Activated CD4-positive, alpha-beta T cell treated with anti-CD3 and anti-CD28 coated beads, Interleukin-2, amount 50 U/mL, for 4 hours (primary cell): ENCODE measurements at places on chromosomes 11 and 22.

GRCh38 chr22:28873183-28873963 lies 10.0 kb upstream of the ZNRF3 start:
- no peak for DNase-seq

- no peak for DNase-seq
Measured at GRCh38 chr11:92931746-92932422, 37.6 kb upstream of the MTNR1B start.

DNA sequence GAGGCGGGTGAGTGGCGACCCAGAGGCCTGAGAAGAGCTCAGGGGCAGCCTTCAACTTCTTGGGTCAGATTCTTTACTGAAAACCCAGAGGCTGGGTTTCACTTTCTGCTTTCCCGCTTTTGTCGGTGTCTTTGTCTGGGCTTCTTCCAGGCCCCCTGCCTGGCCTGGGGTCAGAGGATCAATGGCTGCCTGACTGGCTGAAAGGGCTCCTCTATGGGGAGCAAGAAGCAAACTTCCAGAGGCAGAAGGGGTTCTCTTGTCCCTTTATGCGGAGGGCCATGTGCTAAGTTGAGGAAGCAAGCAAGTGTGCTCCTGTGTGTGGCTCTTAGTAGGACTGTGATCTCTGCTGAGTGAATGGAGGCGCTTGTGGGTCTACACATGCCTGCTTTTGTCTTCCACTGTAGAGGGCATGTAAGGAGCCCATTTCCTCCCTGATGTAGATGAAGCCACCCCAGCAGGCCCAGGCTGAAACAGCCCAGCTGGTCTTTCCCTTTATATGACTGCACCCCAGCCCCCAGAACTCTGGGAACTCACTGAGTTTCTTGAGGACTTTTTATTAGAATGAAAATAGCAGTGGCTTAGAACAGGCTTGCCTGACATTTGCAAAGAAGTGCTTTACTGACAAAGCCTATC lies 1.0 kb upstream of the PKNOX2 start:
- DNase-seq: no peak

- no peak for DNase-seq
Measured at GRCh38 chr11:773830-774229, 3.5 kb downstream of the GATD1 start.

- no peak for DNase-seq
Measured at GRCh38 chr11:469684-470560, 19.8 kb downstream of the PTDSS2 start.

GRCh38 chr11:118002541-118003423 lies 16.6 kb downstream of the IL10RA start:
- peak; percentile 56 for DNase-seq

- no peak for DNase-seq
Measured at GRCh38 chr11:3022300-3022967, 30.3 kb upstream of the NAP1L4 start.

GRCh38 chr11:8959546-8960166 lies 4.6 kb downstream of the TMEM9B start:
- no peak for DNase-seq

DNA sequence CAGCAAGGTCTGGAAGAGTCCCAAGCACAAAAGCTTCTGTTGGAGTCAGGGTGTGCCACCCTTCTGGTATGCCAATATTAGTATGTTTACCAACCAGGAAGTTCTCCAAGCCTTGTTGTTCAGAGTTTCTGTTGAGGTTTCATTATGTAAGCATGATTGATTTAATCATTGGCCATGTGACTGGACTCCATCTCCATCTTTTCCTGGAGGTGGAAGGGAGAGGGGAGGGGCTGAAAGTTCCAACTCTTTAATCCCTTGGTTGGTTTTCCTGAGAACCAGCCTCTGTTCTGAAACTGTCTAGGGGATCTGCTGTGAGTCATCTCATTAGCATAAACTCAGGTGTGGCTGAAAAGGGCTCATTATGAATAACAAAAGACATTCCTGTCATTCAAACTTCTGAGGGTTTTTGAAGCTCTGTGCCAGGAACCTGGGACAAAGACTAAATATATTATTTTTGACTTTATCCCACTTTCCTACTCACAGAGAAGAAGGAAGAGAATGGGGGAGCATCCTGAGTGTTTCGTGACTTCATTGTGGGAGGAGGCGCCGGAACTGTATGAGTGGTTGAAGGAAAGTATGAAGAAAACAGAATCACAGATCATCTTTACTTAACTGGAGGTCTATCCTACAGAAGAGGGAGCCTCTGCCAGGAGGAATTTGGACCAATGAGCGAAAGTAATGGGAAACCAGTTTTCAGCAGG lies 138.2 kb downstream of the NECTIN1 start:
- DNase-seq: no peak

- no peak for DNase-seq
Measured at GRCh38 chr11:80144897-80145594, 704.2 kb upstream of the TENM4 start.

DNA sequence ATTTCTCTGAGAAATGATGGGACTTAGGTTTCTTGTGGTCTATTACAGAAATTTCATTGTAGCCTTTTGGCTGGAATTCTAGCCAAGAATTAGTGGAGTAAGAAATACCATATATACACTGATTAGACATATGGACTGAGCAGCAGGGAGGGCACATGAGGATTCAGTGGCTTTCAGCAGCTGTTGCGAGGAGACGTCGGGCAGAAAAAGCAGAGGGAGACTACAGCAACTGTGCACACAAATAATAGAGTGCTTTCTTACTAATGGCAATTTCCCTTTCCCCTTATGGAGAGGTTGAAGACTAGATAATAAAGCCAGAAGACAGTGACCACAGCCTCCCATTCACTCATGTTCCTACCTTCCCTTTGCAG lies 35.4 kb upstream of the CCDC34 start:
- DNase-seq: no peak

- no peak for DNase-seq
Measured at GRCh38 chr11:65301491-65302329, 13.0 kb upstream of the CDC42EP2 start.

GRCh38 chr11:15276621-15277020 lies 161.9 kb downstream of the INSC start:
- DNase-seq: no peak

DNA sequence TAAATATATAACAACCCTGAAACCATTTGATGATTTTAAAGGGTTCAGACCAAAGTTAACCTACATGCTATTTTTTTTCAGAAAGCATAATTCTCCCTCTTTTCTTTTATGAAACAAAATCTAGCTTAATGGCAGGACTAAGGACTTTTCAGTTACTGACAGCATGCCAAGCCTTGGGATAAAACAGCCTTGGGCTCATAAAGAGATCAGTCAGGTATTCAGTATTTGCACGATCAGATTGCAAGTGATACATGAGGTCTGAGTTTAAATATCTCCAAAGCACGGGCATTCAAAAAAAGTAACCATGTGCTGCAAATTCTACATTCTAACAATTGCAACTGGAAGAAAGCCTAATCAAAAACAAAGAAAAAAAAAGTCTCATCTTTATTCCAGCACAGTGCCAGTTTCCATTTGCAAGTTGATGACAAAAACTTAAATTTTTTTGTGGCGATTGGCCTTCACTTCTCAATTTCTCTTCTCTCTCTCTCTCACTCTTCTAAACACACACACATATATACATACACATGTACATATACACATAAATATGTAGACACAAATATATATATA lies 60.1 kb downstream of the CTSC start:
- DNase-seq: no peak

DNA sequence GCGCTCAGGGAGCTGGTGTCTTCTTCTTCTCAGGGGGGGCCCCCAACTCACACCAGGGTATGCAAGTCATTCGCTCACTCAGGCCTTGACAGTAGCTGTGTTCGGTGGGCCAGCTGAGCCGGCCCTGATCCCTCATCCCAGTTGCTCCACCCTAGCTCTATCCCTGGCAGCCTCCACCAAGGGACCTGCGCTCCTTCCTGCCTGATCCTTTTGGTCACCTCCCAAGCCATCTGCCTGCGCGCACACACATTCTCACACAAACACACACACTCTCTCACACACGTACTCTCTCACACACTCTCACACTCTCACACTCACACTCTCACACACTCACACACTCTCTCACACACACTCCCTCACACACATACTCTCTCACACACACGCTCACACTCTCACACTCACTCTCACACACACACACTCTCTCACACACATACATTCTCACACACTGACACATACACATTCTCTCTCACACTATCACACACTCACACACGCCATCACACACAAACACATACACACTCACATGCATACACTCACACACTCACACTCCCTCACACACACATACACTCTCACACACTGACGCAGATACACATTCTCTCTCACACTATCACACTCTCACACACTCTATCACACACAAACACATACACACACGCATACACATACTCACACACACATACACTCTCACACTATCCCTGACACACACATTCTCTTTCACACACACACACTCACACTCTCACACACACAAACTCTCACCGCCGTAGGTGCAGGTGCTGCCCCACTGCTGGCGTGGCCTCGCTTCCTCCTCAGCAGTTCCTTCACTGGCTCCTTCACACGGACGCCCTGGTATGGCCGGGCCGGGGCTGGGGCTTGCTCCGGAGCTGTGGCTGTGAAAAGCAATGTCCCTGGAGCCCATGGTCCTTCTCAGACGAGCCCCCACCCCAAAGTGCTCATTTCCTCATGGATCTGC lies 20.8 kb downstream of the POU2AF1 start:
- no peak for DNase-seq

DNA sequence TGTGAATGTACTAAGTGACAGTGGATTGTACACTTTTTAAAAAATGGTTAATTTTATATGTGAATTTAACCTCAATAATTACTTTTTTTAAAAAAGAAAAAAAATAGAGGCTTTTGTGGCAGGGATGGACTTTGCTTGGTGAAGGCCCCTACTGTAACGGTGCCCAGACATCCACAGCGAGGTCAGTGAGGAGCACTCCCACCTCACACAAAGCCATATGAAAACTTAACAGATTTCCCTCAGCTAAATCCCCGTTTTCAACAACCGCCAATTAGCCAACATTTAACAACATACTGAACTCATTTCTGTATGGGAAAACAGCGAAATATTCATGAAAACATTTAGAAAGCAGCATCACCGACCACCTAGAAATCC lies 642 bp upstream of the C11orf58 start:
- no peak for DNase-seq

DNA sequence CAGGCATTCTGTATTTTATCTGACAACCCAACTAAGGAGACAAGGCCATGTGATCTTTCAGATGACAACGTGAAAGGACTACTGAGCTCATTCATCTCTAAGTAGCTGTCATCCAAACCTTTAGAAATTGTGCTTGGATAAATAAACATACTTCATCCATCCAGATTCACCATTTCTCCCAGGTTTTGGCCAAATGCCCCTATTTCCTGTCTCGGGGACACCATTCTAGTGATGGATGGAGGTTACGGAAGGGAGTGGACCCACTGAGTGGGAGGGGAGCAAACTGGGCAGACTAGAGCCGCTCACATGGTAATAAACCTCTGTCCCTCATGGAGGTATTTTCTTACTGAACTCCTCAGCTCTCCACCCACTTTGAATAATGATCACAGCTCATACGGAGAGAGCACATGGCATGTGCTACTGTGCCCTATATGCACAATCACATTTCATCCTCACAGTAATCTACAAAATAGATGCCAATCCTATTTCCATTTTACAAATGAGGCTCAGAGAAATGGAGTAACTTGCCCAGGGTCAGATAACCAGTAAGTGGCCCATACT lies 114.4 kb downstream of the SLC1A2 start:
- DNase-seq: no peak

DNA sequence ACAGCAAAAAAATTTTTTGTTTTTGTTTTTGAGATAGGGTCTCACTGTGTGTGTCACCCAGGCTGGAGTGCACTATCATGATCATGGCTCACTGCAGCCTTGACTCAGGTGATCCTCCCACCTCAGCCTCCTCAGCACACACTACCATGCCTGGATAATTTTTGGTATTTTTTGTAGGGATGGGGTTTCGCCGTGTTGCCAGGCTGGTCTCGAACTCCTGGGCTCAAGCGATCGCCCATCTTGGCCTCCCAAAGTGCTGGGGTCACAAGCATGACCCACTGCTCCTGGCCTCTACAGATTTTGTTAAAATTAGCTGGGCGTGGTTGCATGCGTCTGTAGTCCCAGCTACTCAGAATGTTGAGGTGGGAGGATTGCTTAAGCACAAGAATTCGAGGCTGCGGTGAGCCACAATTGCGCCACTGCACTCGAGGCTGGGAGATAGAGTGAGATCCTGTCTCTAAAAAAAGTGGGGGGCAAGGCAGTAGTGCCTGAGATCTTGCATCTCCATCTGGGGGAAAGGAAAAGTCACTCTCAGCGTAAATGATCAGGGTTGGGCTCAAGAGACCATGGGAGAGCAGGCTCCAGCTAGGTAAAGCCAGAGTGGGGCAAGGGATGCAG lies 10.6 kb upstream of the DGKZ start:
- DNase-seq: no peak

- no peak for DNase-seq
Measured at GRCh38 chr11:20599221-20600019, at the start of gene SLC6A5. SLC6A5 (plus strand) TSS chr11:20599608; CDS start chr11:20599673, 65 bp downstream.

DNA sequence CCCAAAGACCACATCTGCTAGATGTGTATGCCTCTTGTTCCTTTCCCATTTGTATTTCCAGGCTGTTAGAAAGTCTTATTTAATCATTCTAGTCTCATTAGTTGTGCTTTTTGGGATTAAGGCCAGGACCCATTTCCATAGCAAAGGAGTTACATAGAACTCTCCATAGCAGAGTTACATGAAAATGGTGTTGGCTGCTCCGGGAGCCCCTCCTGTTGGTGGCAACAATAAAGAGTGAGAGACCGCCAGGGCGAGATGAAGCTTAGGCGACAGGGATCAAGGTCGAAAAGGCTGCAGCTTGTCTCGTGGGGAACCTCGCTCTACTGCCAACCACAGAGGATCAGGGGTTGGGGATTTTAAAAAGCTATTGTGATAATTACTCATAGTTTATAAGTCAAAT lies 58.3 kb downstream of the GRIK4 start:
- DNase-seq: no peak

DNA sequence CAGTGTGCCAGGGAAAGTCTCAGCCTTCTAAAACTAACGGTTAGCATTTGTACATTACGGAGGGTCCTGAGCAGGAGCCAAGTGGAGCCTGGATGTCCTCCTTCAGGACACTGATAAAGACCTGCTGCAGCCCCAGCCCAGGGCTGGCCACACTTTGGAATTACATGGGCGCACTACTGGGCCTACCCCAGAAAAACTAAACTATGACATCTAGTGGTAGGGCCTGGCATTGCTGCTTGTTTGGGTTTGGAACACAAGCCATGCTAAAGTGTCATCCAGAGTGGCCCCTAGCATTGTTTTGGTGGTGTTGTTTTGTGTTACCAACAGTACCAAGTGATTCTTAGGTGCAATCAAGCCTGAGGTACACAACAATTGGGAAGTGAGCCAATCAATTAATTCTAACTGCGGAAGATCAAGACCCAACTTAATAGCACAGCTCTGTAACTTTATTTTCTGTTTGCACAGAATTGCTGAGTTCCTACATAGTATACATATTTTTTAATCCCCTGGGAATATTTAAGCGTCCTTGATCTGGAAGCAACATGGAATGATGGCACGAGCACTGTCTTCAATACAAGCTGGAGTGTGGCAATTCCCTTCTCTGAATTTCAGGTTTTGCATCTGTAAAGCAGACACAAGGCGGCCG lies 340.7 kb downstream of the LARGE1 start:
- no peak for DNase-seq
